ENCODE measurements at places on chromosomes 13 and 19.

DNA sequence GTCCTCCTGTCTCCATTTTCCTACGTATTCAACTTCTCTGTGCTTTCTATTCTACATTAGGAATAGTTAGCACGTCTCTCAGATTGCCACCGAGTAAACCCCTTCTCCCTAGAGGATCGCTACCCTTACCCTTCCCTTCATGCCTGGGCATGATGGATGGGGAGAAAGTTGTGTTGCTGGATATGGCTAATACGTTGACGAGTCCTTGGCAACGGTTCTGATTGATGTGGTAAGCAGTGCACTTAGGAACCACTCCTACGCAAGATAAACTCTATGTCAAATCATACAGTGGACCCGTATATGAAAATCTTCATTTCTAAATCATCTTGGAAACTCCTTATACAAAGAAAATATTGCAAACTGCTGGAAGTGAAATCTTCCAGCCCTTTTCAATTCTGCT is 224.5 kb downstream of the EFNB2 start:
- no peak for DNase-seq

DNA sequence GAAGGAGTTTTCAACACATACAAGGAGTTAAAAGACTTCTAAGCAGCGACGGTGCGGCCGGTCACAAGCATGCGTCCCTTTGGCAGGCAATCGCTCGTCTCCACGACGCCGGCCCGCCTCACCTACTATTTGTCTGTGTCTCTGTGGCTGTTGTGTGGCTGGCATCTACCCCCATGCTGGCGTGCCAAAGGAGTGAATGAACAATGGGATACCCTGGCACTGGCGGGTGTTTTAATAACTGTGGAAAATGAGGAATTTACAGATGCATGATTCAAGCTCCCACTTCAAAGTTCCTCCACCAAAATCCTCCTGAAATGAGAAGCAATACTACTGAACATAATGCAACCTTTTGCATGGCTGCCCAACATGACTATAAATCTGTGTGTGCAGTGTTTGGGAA is 176.6 kb downstream of the KLF5 start:
- no peak for DNase-seq

GRCh38 chr19:5695649-5696195 is 5.6 kb downstream of the RPL36 start:
- no peak for DNase-seq

GRCh38 chr13:28457521-28457920 is 37.4 kb downstream of the FLT1 start:
- DNase-seq, result no peak

- DNase-seq, result no peak
Measured at GRCh38 chr13:35917942-35918645, 213.1 kb downstream of the DCLK1 start.

DNA sequence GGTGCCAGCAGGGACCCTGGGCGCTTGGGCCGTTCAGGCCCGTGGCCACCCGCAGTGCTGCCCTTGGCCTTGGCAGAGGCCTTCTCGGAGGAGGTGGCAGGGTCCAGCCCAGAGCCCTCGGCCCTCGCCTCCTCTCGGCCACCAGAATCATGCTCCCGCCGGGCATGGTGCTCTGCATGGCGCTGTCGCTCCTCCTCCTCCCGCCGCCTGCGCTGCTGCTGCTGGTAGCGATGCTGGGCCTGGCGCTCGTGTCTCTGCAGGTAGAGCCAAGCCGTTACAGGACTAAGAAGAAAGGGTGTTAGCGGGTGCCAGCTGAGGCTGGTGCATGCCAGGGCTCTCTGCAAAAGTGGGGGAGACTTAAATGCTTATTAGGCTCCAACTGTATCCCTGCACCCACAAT is 9.5 kb downstream of the ANO8 start:
- no peak for DNase-seq

GRCh38 chr13:65964672-65965071 is 1265.5 kb downstream of the PCDH9 start:
- no peak for DNase-seq

DNA sequence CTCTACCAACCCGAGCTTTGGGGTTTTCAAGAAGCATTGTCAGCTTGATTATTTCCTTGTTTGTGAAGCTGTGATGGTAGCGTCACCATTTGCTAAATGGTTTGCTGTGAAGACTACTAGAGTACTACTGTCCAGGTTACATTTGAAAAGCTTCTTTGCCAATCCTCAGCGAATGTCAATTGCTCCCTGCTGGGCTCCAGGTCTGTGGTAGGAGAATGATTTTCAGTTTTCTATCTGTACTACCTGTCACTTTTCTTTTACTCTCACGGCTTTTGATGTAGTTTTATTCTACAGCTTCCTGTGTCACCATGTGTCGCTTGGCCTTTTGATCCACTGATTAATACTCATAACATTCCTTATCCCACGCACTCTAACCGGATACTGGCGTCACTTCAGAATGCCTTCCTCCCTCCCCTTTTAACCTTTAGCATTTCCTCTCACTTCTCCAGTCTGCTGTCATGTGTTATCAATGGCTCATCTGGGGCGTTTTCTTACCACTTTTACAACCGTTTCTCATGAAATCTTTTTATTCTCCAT is 7.5 kb upstream of the GPR183 start:
- peak; percentile 75 for DNase-seq

DNA sequence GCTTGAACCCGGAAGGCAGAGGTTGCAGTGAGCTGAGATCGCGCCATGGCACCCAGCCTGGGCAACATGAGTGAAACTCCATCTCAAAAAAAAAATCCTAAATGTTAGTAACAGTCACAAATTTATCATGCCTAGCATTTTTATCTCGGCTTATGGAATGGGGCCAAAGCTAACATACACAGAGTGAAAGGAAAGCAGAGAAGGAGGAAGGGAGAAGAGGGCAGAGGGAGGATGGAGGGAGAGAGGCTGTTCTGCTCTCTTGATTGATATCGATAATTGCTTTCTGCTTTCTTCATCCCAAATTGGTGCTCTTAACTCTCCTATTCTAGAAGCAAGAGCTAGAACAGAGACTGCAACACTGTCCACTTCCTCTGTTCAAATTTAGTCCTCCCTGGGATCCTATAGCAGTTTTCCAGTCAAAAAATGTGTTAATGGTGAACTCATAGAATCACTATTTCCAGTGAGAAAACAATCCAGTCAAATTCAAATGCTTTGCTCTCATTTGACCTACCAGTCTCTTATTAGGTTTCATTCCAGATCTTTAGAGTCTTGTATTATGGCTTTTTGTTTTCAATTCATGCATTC is 15.8 kb upstream of the TUBGCP3 start:
- no peak for DNase-seq

- no peak for DNase-seq
Measured at GRCh38 chr13:39186205-39186875, 148.1 kb downstream of the NHLRC3 start.

- DNase-seq, result no peak
Measured at GRCh38 chr13:113427562-113428468, 25.5 kb downstream of the ADPRHL1 start.

DNA sequence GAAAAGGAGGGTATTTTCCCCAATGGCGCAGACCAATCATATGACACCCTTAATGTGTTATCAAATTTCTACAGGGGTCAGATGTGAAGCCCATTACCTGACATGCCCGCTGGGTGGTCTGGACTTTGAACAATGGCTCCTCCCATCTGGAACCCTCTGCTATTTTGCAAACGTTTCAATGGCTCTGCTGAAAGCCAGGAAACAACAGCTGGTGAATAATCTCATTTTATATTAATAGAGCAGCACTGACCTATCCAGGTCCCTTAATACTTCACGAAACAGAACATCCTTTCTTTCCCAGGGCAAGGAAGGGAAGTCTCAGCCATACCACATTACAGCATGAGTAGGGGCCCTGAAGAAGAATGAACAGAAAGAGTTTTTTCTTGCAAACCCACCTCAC is 20.3 kb upstream of the KPNA3 start:
- no peak for DNase-seq

GRCh38 chr13:111610879-111611278 is 290.4 kb downstream of the TEX29 start:
- DNase-seq, result no peak

DNA sequence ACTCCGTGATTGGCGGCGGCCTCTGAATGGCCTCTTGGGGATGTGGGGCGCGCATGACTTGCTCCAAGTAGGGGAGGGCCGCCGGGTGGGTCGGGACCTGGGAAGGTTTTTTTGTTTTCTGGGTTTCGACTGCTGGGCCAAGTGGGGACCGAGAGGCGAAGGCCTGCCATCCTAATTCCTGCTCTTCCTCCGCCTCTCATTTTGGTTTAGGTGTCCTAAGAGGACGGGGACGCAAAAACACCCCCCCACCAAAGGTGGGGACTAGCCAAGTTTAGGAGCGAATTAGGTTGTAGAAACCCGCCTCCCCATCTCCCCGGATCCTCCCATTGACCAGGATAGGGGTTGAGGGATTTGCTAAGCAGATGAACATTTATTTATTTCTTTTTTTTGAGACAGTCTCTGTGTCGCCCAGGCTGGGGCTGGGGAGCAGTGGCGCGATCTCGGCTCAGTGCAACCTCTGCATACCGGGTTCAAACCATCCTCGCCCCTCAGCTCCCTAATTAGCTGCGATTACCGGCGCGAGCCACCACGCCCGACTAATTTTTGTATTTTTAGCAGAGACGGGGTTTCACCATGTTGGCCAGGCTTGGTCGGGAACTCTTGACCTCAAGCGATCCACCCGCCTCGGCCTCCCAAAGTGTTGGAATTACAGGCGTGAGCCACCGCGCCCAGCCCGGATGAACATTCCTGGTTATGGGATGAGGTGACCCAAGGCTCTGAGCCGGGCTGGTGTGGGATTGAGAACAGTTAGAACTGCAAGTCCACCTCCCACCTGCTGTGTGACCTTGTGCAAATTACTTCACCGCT is 838 bp downstream of the PPP2R1A start:
- DNase-seq, result no peak

- no peak for DNase-seq
Measured at GRCh38 chr19:43620061-43621001, 902 bp upstream of the ZNF428 start.

GRCh38 chr13:67620665-67621064 is 390.5 kb upstream of the PCDH9 start:
- DNase-seq, result no peak

DNA sequence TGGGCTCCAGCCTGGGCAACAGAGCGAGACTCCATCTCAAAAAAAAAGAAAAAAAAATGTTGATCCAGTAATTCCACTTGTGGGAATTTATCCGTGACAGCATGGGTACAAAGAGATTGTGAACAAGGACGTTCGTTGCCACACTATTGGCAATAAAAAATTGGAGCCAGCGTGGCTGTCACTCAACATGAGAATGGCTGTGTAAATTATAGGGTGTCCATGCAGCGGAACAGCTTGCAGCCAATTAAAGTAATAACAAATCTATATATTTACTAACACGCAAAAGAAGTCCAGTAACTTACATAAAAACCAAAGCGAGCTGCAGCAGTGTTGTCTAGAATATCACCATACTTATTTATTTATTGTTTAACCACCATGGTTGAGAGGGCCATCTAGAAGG is 19.3 kb downstream of the DPF1 start:
- DNase-seq, result no peak

GRCh38 chr13:34547929-34548328 is 394.1 kb upstream of the NBEA start:
- DNase-seq, result no peak

DNA sequence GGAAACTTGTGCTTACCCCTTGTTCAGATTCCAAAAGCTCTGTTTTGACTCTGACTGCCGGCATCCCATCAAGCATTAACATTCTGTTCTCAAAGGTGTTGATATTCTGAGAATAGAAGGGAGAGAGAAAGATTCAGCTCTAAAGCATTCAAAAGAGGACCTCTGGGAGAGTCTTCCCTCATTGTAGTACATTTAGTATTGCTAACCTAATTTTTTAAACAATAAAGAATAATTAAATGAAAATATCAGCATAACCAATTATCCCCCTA is 190.3 kb downstream of the KLF12 start:
- DNase-seq, result no peak

DNA sequence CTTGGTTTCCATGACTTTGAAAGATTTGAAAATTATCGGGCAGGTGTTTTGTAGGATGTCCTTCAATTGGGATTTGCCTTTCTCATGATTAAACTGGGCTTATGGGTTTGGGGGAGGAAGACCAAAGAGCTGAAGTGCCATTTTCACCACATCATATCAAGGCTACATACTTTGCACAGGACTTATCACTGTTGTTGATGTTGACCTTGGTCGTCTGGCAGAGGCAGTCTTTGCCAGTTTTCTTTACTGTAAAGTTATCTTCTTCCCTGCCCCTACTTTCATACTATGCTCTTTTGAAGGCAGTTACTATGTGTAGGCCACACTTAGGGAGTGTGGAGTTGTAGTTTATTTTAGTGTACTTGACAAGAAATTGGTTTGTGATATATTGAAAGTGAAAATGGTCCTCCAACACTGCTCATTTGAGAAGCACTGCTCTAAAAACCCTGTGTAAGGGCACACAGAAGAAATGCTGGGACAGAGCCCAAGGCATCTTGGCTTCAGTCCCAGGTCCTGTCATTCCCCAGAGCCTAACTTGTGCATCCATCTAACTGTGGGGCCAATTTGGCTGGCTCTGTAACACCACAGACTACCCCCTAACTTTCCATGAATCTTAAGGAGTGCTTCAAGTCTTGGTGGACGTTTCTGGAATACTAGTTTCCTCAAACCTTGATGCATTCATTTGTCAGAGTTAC is 384.9 kb downstream of the KCNRG start:
- DNase-seq, result no peak

DNA sequence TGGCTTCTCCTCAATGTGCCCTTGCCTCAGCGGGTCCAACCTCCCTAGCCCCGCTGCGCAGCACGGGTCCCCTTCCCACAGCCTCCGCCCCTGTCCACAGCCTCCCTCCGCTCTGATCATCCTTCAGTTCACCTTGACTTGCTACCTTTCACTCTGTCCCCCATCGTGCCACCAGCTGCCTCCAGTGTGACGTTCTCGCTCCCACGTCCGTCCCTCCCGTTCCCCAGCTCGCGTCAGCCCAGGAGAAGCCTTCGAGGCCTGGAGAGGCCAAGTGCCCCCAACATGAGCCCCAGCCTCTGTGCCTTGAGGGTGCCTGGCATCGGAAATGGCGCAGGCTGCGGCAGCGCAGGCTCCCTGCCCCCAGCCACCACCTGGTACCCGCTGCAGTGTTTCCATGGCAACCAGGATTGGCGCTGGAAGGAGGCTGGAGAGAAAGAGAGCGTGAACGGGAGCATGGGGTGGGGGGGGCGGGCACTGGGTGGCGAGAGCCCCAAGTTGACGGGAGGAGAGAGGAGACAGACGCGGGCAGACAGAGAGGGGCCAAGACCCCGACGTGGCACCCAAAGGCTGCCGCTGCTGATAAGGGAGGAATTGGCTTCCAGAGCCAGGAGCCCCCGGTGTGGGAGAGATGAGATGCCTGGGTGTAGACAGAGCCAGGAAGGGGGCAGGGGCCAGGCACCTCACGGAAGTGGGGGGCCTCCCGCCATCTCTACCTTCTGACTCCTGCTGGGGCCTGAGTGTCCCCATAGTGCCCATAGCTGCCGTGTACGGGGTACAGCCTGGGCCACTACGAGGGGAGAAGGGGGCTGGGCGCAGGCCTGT is 844 bp upstream of the ASPDH start:
- DNase-seq, result no peak

DNA sequence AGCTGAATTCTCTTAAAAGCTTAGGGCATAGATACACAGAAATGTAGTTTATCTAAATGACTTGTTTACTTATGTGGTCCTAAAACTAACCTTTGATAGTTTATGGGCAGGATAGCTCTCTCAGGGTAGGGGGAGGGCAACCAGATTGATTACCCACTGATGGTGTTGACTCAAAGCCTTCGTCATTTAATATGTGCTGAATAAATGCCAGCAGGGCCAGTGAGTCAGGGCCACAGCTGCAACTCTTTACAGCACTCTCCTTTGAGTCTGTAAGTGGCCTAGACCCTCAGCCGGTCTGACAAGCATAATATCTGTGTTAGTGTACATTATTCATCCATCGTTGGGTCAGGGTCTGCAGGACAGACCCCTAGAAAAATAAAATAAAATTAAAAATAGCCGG is 128.5 kb downstream of the ZNF675 start:
- DNase-seq, result no peak
